Osteoblast (primary cell): ENCODE measurements at places on chromosomes 7 and 10. TPM values are rescaled to one million over a fixed set of nuclear protein-coding genes. Genes with fewer than 3 reads are reported as not detected.

Gene LANCL2
- 17.4 and 19.2 TPM in 2 replicates for total RNA-seq

DNA sequence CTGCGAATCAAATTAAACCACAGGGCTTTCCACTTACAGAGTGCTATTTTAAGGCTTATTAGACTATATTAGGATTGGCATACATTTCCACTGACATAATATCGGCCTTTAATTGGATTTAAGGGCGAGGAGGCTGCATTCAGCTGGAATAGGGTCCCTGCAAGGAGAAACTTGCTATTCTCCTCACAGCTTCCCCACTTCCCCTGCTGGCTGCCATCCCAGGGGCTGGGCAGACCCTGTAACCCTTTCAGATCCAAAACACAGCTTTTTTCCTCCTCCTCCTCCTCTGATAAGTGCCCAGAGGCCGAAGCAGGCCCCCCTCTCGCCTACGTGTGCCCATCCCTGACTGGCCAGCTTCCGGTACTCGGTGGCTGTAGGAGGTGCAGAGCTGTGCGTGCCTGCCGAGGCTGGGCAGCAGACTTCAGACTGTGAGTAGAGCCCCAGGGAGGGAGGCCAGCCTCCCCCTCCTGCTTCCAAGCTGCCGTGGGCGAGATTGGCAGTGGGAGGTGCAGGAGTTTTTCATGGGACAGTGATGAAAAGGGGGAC lies 224.2 kb downstream of the PLXNA4 start:
- DNase-seq = peak; percentile 54

DNA sequence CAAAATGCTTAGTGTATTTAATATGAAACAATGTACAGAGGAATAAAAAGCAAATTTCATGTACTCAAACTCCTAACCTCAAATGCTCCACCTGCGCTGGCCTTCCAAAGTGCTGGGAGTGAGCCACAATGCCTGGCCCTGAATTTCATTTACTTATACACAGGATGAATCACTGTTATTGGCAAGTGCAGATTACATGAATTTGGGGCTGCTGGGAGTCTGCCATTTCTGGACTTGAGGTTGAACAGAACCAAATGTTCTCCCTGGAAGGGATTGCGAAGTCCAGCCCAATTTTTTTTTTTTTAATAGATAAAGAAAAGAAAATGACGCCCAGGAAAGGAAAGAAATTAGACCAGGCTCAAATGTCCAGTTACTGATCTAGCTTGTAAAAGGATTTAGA lies 6.8 kb upstream of the CSTF2T start:
- DNase-seq = no peak

DNA sequence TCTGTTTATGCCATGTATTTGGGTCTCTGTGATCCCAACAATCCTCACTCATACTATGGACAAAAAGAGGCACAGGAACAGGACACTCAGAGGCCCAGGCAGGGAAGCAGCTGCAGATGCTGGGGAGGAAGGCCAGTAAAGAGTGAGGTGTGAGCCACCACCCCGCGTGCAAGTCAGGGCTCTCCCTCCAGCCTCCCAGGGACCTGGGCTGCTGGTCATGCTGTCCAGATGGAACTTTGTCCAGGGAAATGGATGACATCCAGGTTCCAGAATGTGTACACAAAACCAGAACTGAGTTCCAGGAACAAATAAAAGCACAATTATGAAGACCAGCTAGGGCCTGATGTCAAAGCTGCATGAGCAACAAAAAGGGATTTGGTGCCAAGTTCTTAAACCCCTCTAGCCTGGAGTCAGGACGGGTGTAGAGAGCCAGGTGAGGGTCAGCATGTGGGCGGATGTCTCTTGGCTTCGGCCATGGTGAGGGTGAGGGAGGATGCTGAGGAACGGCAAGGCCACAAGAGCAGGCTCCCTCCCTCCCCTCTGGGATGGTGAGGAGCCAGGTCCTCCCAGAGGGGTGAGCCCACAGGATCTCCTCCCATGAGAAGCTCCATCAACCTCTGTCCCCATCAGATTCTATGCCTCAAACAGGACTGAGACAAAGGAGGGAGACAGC lies 739.7 kb downstream of the PARD3 start:
- DNase-seq = no peak

- DNase-seq = no peak
These were observed 42.9 kb downstream of the MKLN1 start for GRCh38 chr7:131370523-131370968.
